Stimulated activated CD4-positive, alpha-beta T cell treated with anti-CD3 and anti-CD28 coated beads, TNF-alpha, amount 100 ng/mL, for 48 hours (primary cell): ENCODE measurements at places on chromosomes 1 and 21.
A peak's percentile ranks its signal among the peaks of the same experiment; 100 is the strongest.

DNA sequence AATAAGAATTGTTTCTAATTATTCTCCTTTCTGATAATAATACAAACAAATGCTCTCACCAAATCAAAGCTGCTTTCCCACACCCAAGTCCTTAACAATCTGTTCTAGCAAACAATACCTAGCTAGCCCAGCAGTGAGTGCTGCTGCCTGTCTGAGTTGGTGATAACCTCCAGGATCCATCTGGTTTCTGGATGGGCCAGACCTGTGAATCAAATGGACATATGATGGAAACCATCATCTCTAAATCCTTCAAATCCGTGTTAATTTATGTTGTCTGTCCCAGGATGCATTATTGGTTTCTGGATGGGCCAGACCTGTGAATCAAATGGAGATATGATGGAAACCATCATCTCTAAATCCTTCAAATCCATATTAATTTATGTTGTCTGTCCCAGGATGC is 1230.0 kb downstream of the AMY1C start:
- no peak for DNase-seq

DNA sequence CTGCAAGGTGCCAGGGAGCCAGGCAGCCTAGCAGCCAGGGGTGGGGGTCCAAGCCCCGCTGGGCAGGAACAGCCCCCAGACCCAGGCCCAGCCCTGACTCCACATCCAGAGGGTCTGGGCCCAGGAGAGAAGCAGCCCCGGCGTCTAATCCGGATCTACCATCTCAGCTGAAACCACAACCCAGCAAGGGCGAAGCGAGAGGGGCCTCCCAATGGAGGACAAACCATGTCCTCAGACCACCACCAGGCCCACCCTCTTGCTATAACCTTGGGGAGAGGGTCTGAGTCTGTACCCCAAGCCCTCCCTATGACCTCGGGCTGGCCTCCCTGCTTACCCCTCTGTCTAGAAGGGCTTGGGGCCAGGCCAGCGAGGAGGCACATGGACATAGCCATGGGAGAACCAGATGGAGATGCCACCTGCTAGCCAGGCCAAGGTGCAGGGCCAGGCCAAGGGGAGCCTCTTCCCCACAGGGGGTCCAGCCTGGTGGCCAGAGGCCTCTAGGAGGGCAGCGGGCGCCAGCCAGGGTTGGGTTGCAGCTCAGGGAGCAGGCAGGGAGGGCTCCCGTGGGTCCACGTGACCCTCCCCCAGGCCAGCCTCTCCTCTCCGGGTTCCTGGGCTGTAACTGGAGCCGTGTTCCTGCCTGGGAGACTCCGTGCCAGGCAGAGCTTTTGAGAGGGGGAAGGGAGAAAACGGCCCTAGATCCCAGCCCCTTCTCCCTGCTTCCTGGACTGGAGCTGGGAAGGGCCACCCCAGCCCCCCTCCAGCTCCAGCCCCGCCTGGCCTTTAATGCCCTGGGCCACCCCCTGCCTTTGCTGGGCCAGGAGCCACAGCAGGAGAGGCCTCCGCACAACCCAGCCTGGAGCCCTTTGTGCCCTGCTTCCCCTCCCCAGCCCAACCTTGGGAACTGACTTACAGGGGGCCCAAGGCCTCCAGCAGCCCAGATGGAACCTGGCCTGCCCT is 2.5 kb downstream of the WNT9A start:
- DNase-seq = no peak

GRCh38 chr1:1996207-1996651 is 7.4 kb downstream of the CFAP74 start:
- DNase-seq = no peak

DNA sequence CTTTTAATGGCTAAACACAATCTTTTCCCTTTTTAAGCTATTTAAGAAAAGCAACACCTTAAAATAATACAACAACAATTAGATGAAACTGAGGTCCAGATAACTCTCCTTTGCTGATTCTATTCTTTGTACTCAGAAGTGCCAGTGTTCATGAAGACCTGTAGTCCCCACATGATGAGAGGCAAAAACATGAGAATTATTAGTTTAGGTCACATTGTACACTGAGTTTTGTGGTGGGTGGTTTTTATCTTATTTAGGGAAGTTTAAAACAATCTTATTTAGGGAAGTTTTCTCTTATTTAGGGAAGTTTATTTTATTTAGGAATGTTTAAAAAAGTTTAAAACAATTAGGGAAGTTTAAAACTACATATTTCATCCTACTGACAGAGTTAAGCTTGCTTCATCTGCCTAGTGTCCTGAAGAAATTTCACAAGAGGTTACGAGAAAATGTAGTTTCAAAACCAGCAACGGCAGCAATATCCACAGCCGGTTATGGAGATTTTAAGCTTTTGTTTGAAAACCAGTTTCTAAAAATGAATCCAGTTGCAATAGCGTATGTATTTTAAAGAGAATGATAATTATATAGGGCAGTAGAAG is 7.8 kb upstream of the OR14I1 start:
- no peak for DNase-seq

- DNase-seq = peak; percentile 36
These were observed 618 bp downstream of the JAM2 start for GRCh38 chr21:25639551-25640201.

DNA sequence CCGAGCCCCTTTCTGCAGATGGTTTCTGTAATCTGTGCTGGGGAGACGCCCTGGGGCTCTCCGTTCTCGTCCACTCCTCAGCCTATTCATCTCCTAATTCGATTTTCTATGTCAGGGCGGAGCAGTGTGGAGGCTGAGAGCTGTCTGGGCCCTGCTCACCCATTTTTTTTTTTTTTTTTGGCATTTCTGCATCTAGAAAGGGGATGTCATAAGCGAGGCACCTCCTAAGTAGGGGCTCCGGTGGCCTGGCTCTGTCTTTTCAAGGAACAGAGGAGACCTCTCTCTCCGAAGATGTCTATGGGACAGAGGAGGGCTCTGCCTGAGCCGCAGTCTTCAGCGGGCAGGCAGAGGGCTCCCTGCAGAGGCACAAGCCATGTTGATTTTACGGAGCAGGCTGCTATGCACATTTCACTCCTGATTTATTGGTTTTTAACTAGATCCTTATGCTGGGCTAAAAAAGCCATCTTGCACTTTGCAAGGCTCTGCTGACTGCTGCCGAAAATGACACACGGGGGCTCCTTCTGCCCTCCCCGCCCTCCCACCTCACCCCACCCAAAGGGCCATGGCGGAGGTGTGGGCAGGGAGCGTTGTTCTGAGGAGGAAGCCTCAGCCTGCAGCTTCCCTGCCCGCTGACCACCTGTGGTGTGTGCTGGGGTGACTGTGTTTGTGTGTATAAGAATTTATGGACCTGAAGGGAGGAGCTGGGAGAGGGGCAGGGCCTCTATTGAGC is 71.0 kb downstream of the FOXD2 start:
- no peak for DNase-seq

GRCh38 chr1:171019971-171020370 is 70.7 kb upstream of the FMO3 start:
- DNase-seq = no peak

DNA sequence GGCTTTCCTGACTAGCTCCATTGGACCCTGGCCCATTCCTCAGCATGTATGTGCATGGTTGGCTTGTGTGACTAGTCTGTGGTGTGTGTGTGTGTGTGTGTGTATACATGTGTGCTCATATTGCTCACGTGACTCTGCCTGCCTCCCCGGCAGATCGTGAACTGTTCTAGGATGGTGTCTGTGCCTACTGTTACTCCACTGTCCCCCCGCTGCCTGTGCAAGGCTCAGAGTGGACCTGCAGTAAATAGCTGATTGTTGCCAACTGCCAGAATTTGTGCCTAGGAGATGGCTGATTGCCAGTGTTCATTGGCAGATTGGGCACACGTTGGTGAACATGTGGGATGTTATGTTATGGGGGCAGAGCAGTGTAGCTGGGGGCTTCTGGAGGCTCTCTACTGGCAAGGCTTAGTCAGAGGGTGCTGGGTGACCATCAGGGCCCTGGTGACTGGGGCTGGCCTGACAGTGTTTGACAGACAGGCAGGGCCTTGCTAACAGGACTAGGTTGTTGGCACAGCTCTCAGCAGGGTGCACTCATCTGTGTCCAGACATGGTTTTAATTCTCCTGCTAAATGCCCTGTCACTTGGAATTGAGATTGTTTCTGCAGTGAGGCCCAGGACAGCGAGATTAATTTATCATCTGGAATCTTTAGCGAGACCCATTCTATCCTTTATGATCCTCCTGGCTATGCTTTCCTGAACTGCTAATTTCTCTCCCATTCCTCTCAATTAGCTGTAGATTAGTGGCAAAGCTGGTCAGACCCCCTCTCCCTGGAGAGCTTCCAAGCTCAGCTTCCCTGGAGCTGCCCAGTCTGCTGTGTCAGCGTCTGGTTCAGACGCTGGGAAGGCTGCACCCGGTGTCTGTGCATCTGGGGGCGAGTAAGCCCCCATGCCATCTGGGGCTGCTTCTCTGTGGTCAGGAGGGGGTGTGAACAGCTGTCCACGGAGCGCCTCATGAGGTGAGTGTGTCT is 20.8 kb downstream of the SLC6A17 start:
- DNase-seq = no peak

GRCh38 chr1:188700116-188700515 is 1777.5 kb downstream of the BRINP3 start:
- DNase-seq = no peak

GRCh38 chr1:56645677-56646305 is 677 bp downstream of the PRKAA2 start:
- no peak for DNase-seq

- DNase-seq = no peak
These were observed 3.3 kb downstream of the CAPN2 start for GRCh38 chr1:223715604-223716172.

GRCh38 chr1:157154940-157155514 is 16.8 kb upstream of the ETV3 start:
- DNase-seq = no peak

- no peak for DNase-seq
These were observed 41.2 kb downstream of the SSBP3 start for GRCh38 chr1:54364995-54365394.

GRCh38 chr1:118481126-118481525 is 296.1 kb upstream of the SPAG17 start:
- DNase-seq = no peak

DNA sequence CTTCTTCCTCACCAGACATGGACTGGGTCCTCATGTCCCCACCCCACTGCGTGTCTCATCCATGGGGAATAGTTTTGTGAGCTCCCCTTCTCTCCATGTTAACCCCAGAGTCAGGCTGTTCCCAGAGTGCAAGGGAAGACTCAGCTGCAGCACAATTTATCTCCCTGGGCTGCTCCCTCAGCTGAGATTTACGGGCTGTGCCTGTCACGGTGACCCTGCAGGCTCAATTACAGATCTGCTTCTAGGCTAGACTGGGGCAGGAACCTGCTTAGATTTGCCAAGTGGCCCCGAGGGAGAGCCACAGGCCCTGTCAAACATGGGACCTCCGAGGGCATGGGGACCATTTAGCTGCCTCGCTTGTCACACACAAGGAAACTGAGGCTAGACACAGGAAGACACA is 37.8 kb downstream of the CDCP2 start:
- no peak for DNase-seq

- no peak for DNase-seq
These were observed 96.6 kb downstream of the PTPN14 start for GRCh38 chr1:214454569-214455396.

GRCh38 chr1:48753293-48753692 is 23.4 kb downstream of the BEND5 start:
- DNase-seq = no peak

- no peak for DNase-seq
These were observed at the start of gene ZNF496 for GRCh38 chr1:247331525-247332214. ZNF496 (minus strand) TSS chr1:247331867; CDS start chr1:247329578, 2,289 bp downstream.

GRCh38 chr1:59360170-59360569 is 63.3 kb downstream of the FGGY start:
- DNase-seq = no peak

- DNase-seq = no peak
These were observed 267.9 kb downstream of the PLA2G4A start for GRCh38 chr1:187096689-187097088.

DNA sequence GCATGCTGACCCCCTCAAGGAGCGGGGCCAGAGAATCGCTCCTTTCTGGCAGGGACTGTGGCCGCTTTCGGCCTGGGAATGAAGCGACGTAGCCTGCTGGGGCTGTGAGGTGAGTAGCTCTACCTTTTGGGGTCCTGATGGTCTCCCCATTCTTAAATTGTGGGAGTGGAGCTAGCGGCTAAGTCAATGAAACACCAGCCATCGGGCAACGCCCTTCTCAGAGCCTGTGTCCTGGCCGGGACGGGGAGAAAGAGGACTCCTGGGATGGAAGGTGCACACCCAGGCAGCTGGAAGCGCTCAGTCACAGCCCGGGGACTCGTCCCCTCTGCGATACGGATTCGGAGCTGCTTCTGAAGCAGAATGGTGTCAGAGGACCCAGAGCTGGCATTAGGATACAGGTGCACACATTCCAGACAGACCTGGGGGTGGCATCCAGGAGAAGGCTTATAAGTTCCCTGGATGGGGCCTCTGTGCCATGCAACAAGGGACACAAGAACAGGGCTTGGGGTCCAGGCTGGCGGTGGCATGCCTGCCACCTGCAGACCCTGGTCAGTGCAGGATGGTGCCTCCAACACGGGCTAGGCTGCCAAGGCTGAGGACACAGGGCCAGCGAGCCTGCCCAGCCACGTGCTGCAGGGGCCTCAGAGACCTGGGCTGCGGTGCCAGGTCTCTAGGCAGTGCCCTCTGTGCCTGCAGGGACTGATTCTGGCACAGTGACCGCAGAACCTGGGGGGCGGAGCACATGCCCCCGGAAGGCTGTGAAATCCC is 945 bp upstream of the WNT9A start:
- no peak for DNase-seq

DNA sequence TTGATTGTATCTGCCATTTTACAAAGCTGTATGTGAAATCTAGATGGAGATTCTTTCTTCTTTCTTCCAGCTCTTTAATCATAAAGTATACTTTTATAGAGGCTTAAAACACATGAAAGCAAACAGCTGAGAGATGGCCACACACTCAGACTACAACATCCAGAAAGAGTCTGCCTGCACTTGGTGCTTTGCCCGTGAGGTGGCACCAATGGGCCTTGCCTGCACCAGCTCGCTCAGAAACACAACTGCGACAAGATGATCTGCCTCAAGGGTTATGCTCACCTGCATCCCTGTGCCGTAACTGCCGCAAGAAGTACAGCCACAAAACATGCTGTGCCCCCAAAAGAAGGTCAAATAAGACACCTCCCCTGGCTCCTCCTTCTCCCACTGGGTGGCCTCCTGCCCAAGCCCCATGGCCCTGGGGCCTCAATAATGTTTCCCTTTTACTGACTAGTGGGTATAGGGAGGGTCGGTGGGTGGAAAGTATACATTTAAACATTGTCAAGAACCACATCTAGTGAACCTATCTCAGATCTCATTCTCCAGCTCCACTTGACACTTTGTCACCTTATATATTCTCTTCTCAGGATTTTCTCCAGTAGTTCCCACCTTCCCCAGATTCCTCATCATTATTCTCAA is 66.7 kb upstream of the ANGPTL3 start:
- no peak for DNase-seq

DNA sequence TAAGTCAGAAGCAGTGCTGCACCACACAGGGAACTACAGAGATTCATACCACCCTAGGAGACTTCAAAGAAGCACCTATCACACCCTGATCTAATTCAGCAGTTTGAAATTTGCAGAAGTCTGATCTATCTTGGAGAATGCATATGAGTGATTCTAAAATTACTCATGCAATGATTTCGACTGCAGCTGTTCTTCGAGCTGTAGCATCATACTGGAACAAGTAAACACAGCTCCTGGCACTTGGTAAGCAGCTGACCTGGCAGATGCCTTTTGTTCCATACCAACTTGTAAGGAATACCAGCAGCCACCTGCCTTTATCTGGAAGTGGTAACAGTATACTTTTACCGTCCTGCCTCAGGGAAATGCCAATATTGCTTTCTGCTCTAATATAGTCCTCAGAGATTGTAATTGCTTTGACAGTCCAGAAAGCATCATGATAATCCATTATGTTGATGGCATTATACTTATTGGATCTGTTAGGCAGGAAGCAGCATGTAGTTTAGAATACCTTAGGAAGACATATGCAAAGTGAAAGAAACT is 25.7 kb downstream of the AADACL4 start:
- no peak for DNase-seq
